Stomach (tissue), 19 donors: ENCODE measurements at places on chromosomes 5 and 9. TPM values are rescaled to one million over a fixed set of nuclear protein-coding genes. Genes with fewer than 3 reads are reported as not detected.

- no peak overlapping the region for H3K4me3 ChIP-seq
- H3K36me3 ChIP-seq = peaks cover 10% of the 10 kb centered on the region
- peak overlapping the region; percentile 40 for H3K27ac ChIP-seq
- DNase-seq = peak; percentile 58
- H3K27me3 ChIP-seq = no peaks in the 10 kb centered on the region
- peaks cover 40% of the 10 kb centered on the region for H3K4me1 ChIP-seq
Measured at GRCh38 chr9:127796225-127796813, 6.4 kb upstream of the FPGS start.

SMIM33 gene
- 0.87 TPM for total RNA-seq

DNA sequence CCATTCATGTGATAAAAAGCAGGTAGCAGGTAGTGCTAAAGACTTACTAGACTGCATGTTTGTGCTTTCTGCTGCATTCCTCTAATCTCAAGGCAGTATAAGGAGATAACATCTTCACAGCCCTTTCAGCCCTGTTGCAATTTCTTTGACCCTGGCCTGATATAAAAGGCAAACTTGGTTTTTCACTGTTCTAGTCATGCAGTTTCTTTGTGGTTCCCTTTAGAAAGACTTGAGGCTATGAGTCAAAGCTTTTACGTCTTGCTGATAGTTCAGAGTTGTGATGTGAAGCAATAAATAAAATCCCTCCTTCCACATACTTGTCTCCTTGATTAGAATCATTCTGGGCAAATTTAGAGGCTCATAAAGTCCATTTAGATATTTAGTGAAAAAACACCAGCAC lies 88.6 kb upstream of the CDKN2B start:
- H3K27ac ChIP-seq = no peak overlapping the region
- peaks cover 6% of the 10 kb centered on the region for H3K4me1 ChIP-seq
- H3K4me3 ChIP-seq = no peak overlapping the region
- H3K36me3 ChIP-seq = no peaks in the 10 kb centered on the region
- H3K27me3 ChIP-seq = no peaks in the 10 kb centered on the region

GRCh38 chr9:35852267-35852815 lies 17.9 kb downstream of the OR13J1 start:
- H3K27me3 ChIP-seq = peaks cover 17% of the 10 kb centered on the region
- peaks cover 18% of the 10 kb centered on the region for H3K36me3 ChIP-seq
- no peak overlapping the region for H3K4me3 ChIP-seq
- H3K4me1 ChIP-seq = peaks cover 7% of the 10 kb centered on the region

GRCh38 chr5:124524552-124525232 lies 221.7 kb downstream of the ZNF608 start:
- no peaks in the 10 kb centered on the region for H3K27me3 ChIP-seq
- DNase-seq = no peak
- H3K36me3 ChIP-seq = no peaks in the 10 kb centered on the region
- no peaks in the 10 kb centered on the region for H3K4me1 ChIP-seq
- H3K27ac ChIP-seq = no peak overlapping the region

PHF24 gene
- total RNA-seq = not detected

GRCh38 chr5:145846081-145846480 lies 10.9 kb upstream of the PRELID2 start:
- H3K4me1 ChIP-seq = no peaks in the 10 kb centered on the region
- H3K27ac ChIP-seq = peak overlapping the region; percentile 85
- DNase-seq = no peak
- no peak overlapping the region for H3K4me3 ChIP-seq

SPATA31E1 gene
- total RNA-seq = not detected

DNA sequence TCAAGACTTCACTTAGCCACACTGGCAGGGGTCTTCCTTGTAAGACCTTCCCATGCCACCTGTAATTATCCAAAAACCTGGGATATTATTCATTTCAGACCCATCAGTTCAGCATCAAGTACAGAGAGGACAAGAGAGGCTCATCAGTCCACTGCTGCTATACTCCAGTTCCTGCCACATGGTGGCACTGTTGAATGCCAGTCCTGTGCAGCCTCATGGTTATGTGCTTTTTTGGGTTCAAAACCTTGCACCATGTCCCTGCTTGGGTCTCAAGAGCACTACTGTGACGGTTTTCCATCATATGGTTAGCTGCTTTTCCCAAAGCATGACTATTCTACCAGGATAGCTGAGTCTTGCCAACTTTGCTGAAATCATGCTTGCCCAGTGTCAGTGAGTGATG lies 8.5 kb downstream of the PTGS1 start:
- DNase-seq = no peak
- no peaks in the 10 kb centered on the region for H3K27me3 ChIP-seq
- H3K27ac ChIP-seq = no peak overlapping the region
- peaks cover 34% of the 10 kb centered on the region for H3K4me1 ChIP-seq
- H3K4me3 ChIP-seq = no peak overlapping the region

DNA sequence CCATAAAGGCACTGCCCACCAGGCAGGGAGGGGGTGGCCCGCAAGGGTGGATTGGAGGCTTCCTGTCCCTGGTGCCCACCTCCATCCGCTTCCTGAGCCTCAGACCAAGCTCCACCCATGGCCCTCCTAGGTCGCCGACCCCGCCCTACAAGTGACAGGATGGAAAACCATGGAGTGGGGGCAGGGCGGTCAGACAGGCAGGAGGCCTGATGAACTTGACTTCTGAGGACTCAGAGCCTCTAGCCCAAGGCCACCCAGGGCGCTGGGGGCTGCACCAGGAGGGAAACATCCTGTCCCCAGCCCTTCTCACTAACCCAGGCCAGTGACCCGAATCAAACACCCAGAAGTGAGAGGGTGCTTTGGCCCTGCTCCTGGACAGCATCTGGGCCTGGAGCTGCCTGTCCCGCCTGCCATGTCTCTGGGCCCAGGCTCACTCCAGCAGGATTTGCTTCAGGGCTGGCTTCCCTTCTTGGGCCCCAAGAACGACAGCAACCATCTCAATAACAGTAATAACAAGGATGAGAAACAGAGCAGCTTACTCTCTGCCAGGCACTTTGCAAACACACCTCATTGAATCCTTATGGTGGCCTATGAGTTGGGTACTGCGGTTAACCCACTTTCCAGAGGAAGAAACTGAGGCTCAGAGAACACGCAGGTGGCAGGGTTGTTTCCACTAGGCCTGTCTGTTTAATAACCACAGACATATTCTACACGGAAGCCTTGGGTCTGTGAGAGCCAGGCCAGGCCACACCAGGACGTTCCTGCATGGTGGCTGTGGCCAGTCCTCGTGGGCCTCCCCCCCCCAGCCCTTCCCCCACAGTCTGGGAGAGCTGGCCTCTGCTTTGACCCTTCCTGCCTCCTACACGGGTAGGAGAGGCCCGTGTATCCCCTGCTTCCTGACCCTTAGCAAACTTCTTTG lies 4.4 kb upstream of the ST6GALNAC6 start:
- H3K4me1 ChIP-seq = peaks cover 74% of the 10 kb centered on the region
- no peaks in the 10 kb centered on the region for H3K27me3 ChIP-seq
- DNase-seq = peak; percentile 89
- H3K36me3 ChIP-seq = peaks cover 12% of the 10 kb centered on the region

- H3K27me3 ChIP-seq = no peaks in the 10 kb centered on the region
- no peak overlapping the region for H3K4me3 ChIP-seq
- peaks cover 9% of the 10 kb centered on the region for H3K4me1 ChIP-seq
Measured at GRCh38 chr5:157533011-157533481, 42.5 kb downstream of the ADAM19 start.

DNA sequence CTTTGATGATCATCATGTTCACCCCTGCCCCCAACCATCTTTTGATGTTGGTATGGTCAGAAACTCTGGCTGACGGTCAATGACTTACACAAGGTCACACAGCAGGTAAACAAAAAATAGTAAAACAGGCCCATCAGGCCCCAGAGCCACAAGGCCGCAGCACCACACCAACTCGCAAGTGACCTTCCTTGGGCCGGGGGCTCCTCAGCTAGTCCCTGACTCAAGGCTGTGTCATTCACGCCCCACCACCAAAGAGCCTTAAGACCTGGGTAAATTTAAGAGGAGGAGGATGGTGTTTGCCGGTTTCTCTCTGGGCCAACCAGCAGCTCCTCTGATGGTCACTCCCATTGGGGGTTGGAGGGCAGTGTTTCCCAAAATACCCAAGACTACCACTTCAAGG lies 55.8 kb downstream of the PSMB7 start:
- no peaks in the 10 kb centered on the region for H3K27me3 ChIP-seq
- no peak for DNase-seq
- H3K4me3 ChIP-seq = no peak overlapping the region
- H3K4me1 ChIP-seq = no peaks in the 10 kb centered on the region
- no peak overlapping the region for H3K27ac ChIP-seq
- peaks cover 42% of the 10 kb centered on the region for H3K36me3 ChIP-seq

TMEM232 gene
- 8.8 TPM for total RNA-seq

GRCh38 chr5:34715711-34716110 lies 59.6 kb downstream of the RAI14 start:
- no peak for DNase-seq
- no peak overlapping the region for H3K27ac ChIP-seq
- H3K27me3 ChIP-seq = no peaks in the 10 kb centered on the region
- peaks cover 17% of the 10 kb centered on the region for H3K4me1 ChIP-seq

DNA sequence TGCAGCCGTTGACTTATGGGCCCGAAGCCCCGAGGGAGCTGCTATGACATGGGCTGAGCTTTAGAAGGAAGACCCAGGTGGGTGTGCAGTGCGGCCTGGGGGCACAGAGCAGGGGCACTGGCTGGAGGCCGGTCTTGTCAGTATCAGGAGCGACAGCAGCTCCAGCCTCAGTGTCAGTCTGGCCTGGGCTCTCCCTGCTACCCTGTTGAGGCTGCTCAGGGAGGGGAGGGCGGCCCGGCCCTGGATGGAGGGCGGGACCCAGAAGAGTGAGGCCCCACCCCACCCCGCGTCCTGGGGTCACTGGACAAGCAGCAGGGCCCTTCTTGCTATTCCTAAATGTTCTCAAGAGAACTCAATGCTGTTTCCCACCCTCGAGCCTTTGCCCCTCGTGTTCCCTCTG lies 18.0 kb downstream of the GFI1B start:
- peaks cover 29% of the 10 kb centered on the region for H3K27me3 ChIP-seq
- no peak overlapping the region for H3K4me3 ChIP-seq
- H3K27ac ChIP-seq = no peak overlapping the region
- no peaks in the 10 kb centered on the region for H3K36me3 ChIP-seq

DNA sequence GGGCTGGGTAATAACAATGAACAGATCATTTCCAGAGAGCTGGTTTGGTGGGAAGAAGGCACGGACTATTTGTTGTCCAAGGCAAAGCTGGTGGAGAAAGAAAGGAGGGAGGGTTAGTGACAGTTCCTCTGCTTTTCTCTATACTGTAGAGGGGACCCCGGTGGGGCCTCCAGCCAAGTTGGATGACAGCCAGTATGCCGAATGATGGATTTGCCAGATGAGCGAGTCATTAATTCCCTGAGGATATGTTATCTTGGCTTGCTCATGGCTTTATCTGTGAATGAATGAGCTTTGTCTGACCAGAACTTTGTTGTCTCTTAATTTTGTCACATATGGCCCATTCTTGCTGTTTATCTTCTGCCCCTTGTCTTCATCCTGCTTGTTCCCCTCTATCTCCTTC lies 158.6 kb upstream of the GLRA1 start:
- H3K27ac ChIP-seq = no peak overlapping the region
- no peaks in the 10 kb centered on the region for H3K4me1 ChIP-seq
- DNase-seq = no peak
- H3K4me3 ChIP-seq = no peak overlapping the region

GRCh38 chr5:107597247-107597646 lies 73.5 kb downstream of the EFNA5 start:
- no peaks in the 10 kb centered on the region for H3K27me3 ChIP-seq
- DNase-seq = no peak
- H3K27ac ChIP-seq = no peak overlapping the region
- no peak overlapping the region for H3K4me3 ChIP-seq

DCAF12 gene
- 33.8 TPM for total RNA-seq

NUP155 gene
- 4.1 TPM for total RNA-seq

GRCh38 chr9:93457006-93457405 lies 3.6 kb upstream of the FAM120AOS start:
- no peaks in the 10 kb centered on the region for H3K36me3 ChIP-seq
- peak overlapping the region; percentile 97 for H3K27ac ChIP-seq
- no peak overlapping the region for H3K4me3 ChIP-seq
- no peak for DNase-seq
